ENCODE measurements at places on chromosomes 11 and 22.

DNA sequence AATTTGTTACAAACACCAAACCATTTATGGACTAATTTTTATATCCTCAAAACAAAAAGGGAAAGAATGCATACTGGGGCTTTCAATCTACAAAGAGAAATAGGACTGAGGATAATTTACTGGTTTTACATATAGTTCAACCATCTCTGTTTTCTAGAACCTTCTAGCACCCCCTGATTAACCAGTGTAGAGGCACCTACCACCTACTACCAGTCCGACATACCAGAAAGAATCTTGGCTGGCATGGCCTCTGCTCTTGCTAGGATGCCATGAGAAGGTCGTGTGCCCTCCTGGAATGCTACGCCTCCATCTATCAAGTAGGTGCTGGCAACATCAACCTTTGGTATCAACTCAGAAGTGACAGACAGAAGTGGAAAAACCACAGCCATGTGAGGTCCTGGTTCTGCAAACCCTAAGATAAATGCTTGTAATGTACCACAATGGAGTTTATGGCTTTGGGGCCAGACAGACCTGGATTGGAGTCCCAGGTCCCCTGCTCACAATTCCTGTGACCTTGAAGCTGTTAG is 28.2 kb downstream of the MYH9 start:
- no peak for DNase-seq

- DNase-seq, result no peak
Observed at GRCh38 chr11:10329935-10330334, 25.1 kb downstream of the ADM start.

DNA sequence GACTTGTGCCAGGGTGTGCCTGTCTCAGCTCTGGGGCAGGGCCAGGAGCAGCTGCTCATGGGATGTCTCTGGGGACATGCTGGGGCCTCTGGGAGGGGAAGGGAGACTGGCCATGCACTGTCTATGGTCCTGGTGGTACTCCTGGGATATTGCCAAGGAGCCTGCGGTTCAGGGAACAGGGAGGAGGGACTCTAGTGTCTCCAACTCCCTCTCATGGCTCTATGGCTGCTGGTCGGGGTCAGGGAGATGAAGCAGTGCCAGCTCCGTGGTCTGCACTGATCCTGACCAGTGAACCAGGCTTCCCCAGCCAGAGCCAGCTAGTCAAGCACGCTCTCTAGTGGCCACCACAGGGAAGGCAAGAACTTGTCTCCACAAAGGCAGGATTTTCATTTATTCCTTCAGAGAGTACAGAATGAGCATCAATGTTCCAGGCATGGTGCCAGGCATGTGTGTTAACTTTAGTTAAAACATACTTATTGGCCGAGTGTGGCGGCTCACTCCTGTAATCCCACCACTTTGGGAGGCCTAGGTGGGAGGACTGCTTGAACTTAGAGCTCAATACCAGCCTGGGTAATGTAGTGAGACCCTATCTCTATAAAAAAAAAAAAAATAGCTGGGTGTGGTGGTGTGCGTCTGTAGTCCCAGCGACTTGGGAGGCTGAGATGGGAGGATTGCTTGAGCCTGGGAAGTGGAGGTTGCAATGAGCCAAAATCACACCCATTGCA is 2.5 kb upstream of the BEST1 start:
- peak; percentile 91 for DNase-seq

- no peak for DNase-seq
Observed at GRCh38 chr11:36222831-36223635, 66.2 kb downstream of the COMMD9 start.
